GM06990 (cell line): ENCODE measurements at places on chromosomes 7 and 10.

DNA sequence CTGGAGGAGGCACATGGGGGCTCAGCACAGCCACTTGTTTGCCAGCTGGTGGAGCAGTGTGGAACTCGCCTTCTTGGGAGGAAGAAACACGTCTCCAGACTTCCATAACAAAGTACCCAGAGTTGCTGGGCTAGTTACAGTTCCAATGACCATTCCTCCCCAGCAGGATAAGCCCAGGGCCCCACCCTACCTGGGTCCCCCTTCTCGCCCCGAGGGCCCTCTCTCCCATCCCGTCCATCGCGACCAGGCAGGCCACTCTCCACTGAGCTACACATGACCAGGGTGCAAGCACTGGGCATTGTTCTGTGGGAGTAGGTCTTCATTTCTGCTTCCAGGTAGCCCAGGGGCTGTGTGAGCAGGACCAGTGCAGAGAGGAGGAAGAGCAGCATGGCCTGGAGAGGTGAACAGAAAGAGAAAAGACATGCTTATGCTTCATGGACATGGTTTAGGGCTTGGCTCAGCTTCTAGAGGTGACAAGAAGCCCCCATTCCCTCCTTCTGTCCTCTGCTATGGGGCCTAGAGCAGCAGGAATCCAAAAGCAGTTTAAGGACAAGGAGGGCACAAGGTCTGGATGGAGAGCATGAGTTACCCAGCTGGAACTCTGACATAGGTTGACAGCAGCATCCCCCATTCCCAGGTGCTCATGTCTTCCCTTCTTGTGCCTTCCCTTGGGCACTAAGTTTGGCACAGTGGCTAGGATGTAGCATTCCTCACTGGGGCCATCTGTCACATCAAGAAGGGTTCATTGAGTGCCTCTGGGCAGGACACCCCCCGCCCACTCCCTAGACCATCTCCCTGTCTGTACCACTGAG is 2.4 kb downstream of the SFTPD start:
- no peak for DNase-seq

- no peak for DNase-seq
Measured at GRCh38 chr7:134831862-134832261, 52.4 kb downstream of the CALD1 start.

DNA sequence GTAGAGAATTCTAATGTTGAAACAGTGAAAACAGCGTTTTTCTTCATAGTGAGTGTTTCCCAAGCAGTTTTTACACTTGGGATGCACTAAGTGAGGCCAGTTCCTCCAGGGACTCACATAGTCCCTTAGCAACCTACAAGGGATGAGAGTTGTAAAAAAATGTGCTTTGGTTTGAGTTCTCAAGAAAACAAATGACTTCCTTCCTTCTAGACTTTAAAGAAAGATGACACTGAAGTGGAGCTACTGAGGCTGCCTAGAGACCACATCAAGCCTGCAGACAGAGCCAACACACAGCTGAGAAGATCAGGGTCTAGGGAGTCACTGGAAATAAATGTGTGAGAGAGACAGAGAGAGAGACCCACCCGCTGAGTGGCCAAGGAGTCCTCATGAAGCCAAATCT is 264.4 kb downstream of the TNS3 start:
- no peak for DNase-seq

GRCh38 chr7:119196183-119196582 is 971.7 kb downstream of the ANKRD7 start:
- no peak for DNase-seq

GRCh38 chr10:92265687-92266258 is 25.1 kb downstream of the CPEB3 start:
- DNase-seq, result no peak

DNA sequence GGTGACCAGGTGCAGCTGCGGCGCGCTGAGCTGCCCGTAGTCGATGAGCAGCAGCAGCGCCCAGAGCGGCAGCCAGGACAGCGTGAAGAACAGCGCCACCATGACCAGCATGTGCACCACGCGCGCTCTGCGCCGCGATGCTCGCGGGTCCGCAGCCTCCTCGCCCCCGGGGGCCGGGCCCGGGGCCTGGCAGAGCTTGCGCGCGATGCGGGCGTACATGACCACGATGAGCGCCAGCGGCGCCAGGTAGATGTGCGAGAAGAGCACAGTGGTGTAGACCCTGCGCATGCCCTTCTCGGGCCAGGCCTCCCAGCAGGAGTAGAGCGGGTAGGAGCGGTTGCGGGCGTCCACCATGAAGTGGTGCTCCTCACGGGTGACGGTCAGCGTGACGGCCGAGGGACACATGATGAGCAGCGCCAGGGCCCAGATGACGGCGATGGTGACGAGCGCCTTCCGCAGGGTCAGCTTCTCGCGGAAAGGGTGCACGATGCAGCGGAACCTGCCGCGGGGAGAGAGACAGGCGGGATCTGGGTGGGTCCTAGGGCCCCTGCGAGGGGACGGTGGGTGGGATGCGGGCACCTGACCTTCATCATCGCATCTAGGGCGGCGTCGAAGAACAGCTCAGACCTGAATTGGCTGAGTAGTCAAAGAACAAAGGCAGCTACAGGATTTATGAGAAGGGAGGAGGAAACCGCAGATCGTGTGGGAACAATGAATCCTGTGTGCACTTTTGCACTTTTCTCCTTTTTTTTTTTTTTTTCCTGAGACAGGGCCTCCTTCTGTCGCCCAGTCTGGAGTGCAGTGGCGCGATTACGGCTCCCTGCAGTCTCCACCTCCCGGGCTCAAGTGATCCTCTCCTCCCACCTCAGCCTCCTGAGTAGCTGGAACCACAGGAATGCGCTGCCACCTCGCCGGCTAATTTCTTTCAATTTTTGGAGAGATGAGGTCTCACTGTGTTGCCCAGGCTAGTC is 22.4 kb upstream of the PPA1 start:
- DNase-seq, result no peak

GRCh38 chr7:2621948-2622640 is 9.7 kb upstream of the TTYH3 start:
- DNase-seq, result no peak

DNA sequence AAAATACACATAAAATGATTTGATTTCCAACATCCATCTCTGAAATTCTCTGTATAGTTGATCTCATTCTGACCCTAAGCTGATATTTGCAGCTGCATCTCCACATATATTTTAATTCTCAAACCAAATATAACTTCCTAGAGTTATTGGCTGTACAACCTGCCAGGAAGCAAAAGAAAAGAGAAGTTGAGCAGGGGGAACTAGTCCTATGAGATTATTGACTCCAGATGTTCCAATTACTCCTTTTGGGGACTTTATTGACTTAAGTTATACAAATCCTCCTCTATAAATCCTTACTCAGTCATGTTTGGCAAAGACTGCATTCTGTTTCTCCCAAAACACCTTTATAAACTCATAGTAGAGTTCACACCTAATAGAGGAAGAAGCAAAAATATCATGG is 599.4 kb upstream of the ANKRD30A start:
- DNase-seq, result no peak

DNA sequence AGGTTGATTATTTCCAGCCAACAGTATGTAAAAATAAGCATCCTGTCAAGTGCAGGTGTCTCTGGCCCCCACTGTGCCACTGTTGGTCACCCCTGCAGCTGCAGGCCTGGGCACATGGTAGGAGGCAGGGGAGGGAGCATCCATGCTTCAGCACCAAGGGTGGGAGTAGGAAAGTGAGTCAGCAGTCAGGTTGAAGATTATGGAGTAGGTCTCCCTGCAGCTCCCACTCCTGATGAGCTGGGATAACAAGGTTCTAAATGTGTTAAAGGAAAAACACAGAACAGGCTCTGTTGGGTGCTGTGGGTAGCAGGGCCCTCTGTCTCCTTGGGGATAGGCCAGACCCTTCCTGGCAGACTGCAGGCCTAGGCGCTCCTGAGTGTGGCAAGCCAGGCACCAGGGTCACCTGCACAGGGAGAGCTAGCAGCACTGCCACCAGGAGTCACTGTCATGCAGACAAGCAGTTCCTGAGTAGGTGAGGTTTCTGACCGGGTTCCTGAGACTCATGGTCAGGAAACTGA is 59.3 kb downstream of the NUDCD3 start:
- peak; percentile 19 for DNase-seq

- no peak for DNase-seq
Measured at GRCh38 chr10:18278181-18278580, 138.0 kb downstream of the CACNB2 start.

DNA sequence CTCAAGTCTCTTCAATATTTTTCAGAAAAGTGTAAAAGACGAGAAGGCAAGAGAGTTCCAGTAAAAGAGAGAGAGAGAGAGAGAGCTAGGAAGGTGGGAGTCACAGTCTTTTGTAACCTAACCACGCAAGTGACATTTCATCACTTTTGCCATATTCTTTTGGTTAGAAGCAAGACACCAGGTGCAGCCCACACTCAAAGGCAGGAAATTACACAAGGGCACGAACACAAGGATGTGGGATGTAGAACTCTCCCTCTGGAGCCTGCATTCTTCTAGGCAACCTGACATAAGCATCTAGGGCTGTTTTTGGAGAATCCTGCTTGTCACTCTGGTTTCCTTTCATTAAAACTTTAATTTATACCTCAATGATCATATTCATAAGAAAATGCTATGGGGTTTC is 1213.1 kb downstream of the DNAJB9 start:
- DNase-seq, result no peak

DNA sequence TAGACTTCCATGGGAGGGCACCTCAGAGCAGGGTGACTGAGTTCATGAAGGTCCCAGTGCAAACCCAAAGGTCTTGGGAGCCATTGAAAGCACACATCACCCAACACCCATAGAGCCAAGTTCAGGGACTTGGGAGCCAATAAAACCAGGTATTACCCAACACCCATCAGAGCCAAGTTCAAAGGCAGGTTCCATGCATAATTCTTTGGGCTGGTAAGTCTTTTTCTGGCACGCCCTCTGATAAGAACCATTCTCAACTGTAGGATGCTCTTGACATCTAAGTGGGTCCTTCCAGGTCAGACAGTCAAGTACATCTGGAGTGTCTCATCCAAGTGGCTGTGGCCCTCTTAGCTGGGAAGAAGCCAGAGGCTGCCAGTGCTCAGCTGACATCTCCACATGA is 63.2 kb downstream of the EBF3 start:
- DNase-seq, result no peak

DNA sequence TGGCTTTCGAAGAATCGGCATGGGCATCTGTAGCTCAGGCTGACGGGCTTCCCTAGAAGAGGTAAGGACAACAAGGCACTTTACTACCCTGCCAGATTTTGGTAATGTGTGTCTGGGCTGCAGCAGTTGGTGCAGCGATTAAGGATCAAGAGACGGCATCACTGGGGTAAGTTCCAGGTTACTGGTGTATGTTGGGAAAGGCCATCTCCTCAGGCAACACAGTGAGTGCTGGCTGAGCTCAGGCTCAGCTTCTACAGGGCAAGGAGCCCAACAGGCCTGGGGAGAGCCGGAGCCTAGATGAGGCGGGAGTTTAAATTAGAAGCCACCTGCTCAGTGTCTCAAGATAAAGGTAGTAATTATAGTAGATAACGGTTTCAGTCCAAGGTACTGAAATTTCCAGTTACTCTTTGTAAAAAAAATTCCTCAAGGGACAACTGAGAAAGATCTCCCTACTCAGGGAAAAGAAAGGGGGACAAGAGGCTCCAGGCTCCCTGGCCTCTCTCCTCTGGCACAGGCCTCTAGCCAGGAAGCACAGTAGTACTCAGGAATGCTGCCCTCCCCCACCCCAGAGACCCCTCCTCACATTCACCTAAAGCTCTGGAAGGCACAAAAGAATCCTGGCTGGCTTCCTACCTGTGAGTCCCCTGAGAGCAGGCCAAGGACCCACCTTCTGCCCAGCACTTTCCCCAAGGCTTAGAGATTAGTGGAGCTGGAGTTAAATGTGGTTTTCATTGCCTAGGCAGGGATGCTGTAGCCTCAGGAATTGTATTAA is 3.9 kb downstream of the CXCL12 start:
- DNase-seq, result no peak

GRCh38 chr7:5497295-5498103 is 73.9 kb upstream of the TNRC18 start:
- no peak for DNase-seq

DNA sequence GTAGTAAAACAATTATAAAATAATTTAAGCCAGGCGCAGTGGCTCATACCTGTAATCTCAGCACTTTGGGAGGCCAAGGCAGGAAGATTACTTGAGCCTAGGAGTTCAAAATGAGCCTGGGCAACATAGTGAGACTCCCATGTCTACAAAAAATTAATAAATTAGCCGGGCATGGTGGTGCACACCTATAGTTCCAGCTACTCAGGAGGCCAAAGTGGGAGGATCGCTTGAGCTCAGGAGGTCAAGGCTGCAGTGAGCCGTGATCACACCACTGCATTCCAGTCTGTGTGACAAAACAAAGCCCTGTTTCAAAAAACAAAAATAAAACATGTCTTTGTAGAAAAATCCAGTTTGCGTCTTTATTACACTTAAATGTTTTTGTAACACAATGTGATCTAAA is 141.9 kb upstream of the KAT6B start:
- DNase-seq, result no peak

GRCh38 chr10:104664205-104664604 is 23.1 kb downstream of the SORCS3 start:
- DNase-seq, result no peak

DNA sequence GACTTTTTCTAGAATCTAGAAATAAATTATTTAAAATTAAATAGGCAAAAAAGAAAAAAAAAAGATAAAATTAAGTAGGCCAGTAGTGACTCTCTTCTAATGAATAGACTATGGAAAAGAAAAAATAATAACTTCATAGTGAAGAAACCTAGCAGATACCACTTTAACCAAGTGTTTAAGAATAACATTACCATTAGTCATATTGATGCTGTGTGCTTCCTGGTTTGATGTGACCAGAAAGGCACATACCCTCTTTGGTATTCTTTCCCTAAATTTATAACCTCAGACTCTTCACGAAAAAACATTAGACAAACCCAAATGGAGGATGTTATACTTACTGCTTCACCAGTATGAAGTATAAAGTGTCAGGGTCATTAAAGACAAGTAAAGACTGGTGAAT is 42.6 kb downstream of the KIF20B start:
- no peak for DNase-seq

- DNase-seq, result no peak
Measured at GRCh38 chr7:14233868-14234369, 244.5 kb upstream of the ETV1 start.

DNA sequence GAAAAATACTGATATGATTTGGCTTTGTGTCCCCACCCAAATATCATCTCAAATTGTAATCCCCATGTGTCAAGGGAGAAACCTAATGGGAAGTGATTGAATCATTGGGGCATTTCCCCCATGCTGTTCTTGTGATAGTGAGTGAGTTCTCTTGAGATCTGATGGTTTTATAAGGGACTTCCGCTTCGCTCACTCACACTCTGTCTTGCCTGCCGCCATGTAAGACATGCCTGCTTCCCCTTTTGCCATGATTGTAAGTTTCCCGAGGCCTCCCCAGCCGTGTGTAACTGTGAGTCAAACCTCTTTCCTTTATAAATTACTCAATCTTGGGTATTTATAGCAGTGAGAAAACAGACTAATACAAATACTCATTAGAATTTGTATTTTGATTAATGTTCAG is 5.1 kb upstream of the MRPS17 start:
- no peak for DNase-seq

- peak; percentile 29 for DNase-seq
Measured at GRCh38 chr7:4610768-4611467, 71.2 kb upstream of the FOXK1 start.

GRCh38 chr7:151231080-151231479 is 1.2 kb upstream of the CHPF2 start:
- no peak for DNase-seq
